ENCODE measurements at places on chromosomes 4 and X. TPM values are rescaled to one million over a fixed set of nuclear protein-coding genes. Genes with fewer than 3 reads are reported as not detected.

DNA sequence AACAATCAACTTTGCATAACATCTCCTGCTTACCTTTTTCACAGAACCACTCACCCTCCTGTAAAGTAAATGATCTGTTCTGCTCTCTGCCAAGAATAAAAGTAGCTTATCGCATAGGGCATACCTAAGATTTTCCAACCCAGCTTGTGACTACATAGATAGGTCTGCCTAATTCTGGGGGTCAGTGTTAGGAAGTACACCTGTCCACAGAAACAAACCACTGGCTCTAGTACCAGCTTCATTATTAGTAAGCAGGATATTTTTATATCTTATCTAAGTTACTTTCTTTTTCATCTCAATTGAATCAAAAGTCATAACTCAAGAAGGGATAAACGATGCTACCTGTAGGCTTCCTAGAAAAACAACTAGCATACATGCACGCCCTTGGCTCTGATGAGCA is 23.8 kb downstream of the CXCL1 start:
- H3K4me3 ChIP-seq: no peak overlapping the region
- no peak overlapping the region for H3K27ac ChIP-seq
- no peaks in the 10 kb centered on the region for H3K36me3 ChIP-seq
- H3K4me1 ChIP-seq: no peaks in the 10 kb centered on the region
- no peaks in the 10 kb centered on the region for H3K27me3 ChIP-seq

DNA sequence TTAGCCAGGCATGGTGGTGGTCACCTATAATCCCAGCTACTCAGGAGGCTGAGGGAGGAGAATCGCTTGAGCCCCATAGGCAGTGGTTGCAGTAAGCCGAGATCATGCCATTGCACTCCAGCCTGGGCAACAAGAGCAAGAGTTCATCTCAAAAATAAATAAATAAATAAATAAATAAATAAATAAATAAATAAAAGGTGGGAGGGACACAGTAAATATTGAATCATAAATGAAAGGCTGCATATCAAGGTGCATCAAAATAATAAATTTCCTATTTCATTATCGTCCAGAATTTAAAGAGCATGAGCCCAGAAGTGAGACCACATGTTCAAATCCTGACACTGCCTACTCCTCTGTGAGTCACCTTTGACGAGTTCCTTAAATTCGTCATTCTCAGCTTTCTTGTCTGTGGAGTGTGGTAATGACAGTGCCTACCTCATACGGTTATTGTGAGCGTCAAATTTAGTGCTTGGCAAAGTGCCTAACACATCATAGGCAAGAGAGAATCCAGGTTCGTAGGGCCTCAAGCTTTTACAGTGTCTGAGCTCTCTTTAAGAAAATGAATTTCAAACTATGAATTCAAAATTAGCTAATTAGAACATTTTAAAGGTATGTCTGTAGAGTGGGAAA is 49.9 kb downstream of the IL15 start:
- H3K36me3 ChIP-seq: peaks cover 6% of the 10 kb centered on the region
- no peak overlapping the region for H3K27ac ChIP-seq
- H3K27me3 ChIP-seq: no peaks in the 10 kb centered on the region
- no peak for DNase-seq
- no peaks in the 10 kb centered on the region for H3K4me1 ChIP-seq
- no peak overlapping the region for H3K4me3 ChIP-seq

GRCh38 chr4:86286726-86287125 is 73.1 kb downstream of the MAPK10 start:
- no peak for DNase-seq
- H3K27ac ChIP-seq: no peak overlapping the region
- H3K4me1 ChIP-seq: no peaks in the 10 kb centered on the region
- no peak overlapping the region for H3K4me3 ChIP-seq

- no peak overlapping the region for H3K4me3 ChIP-seq
- H3K36me3 ChIP-seq: no peaks in the 10 kb centered on the region
- H3K27me3 ChIP-seq: peaks cover 11% of the 10 kb centered on the region
- H3K4me1 ChIP-seq: peaks cover 15% of the 10 kb centered on the region
Observed at GRCh38 chrX:1323315-1323714, 13.3 kb upstream of the IL3RA start.

- no peaks in the 10 kb centered on the region for H3K36me3 ChIP-seq
- H3K4me3 ChIP-seq: no peak overlapping the region
- no peak overlapping the region for H3K27ac ChIP-seq
Observed at GRCh38 chr4:137389911-137390520, 142.3 kb downstream of the PCDH18 start.

GRCh38 chr4:186624951-186625350 is 69.6 kb upstream of the MTNR1A start:
- peaks cover 2% of the 10 kb centered on the region for H3K4me1 ChIP-seq
- DNase-seq: no peak
- no peak overlapping the region for H3K27ac ChIP-seq
- H3K27me3 ChIP-seq: no peaks in the 10 kb centered on the region
- no peak overlapping the region for H3K4me3 ChIP-seq
- no peaks in the 10 kb centered on the region for H3K36me3 ChIP-seq

GRCh38 chrX:85941275-85941674 is 106.1 kb downstream of the CHM start:
- H3K4me3 ChIP-seq: no peak overlapping the region
- no peak overlapping the region for H3K27ac ChIP-seq
- H3K4me1 ChIP-seq: no peaks in the 10 kb centered on the region
- no peak for DNase-seq

- DNase-seq: peak; percentile 10
- H3K27me3 ChIP-seq: no peaks in the 10 kb centered on the region
- no peaks in the 10 kb centered on the region for H3K36me3 ChIP-seq
- no peak overlapping the region for H3K4me3 ChIP-seq
- H3K27ac ChIP-seq: no peak overlapping the region
Observed at GRCh38 chrX:11724122-11725017, 33.7 kb upstream of the MSL3 start.

- H3K4me1 ChIP-seq: no peaks in the 10 kb centered on the region
- H3K36me3 ChIP-seq: no peaks in the 10 kb centered on the region
- no peak for DNase-seq
- H3K4me3 ChIP-seq: no peak overlapping the region
Observed at GRCh38 chr4:106717091-106717490, 319.0 kb downstream of the DKK2 start.

DNA sequence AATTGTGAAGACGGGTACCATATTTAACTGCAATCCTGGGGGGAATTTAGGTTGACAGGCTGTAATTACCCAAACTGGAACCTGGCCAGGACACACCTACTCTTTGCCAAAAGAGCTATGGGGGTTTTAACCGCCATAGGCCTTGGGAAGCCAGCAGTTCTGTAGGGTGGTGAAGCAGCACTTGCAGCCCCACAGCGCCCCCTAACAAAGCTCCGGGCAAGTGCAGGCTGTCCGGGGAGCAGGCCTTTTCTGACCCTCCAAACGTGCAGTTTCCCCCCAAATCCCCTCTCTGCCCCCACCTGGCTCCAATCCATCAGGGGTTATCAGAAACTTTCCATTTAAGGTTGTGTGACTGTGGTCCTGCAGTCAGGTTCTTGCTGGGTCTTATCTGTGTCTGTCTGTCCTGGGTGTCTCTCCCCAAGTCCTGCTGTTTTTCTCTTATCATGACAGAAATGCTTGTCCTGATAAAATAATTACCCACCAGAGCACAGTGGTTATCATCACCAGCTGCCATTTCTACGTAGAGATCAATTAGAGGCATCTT is 350.9 kb downstream of the MID1IP1 start:
- no peak overlapping the region for H3K27ac ChIP-seq
- peak; percentile 58 for DNase-seq
- no peaks in the 10 kb centered on the region for H3K36me3 ChIP-seq
- H3K4me1 ChIP-seq: no peaks in the 10 kb centered on the region

DNA sequence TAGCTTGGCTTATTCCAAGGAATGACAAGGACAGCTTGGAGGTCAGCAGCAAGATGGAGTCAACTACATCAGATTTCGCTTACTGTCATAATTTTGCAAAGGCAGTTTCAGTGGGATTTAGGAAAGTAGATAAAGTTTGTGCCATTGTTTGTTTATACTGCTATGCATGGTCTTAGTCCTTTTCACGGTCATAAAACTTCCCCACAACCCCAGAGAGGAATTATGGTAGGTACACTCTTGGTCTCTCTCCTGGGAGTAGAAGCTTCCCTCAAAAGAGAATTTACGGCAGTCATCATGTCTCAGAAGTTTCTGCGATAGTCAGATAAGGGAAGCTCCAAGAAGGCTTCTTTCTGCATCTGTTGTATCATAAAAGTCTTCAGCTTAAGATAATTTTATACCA is 27.9 kb upstream of the HERC6 start:
- no peaks in the 10 kb centered on the region for H3K36me3 ChIP-seq
- no peak for DNase-seq
- no peak overlapping the region for H3K27ac ChIP-seq
- H3K4me3 ChIP-seq: no peak overlapping the region

- H3K4me3 ChIP-seq: no peak overlapping the region
- no peak overlapping the region for H3K27ac ChIP-seq
- no peaks in the 10 kb centered on the region for H3K36me3 ChIP-seq
- H3K27me3 ChIP-seq: no peaks in the 10 kb centered on the region
Observed at GRCh38 chr4:183729069-183729406, 69.9 kb downstream of the TRAPPC11 start.

- H3K36me3 ChIP-seq: no peaks in the 10 kb centered on the region
- H3K27ac ChIP-seq: no peak overlapping the region
- H3K4me1 ChIP-seq: no peaks in the 10 kb centered on the region
- H3K27me3 ChIP-seq: no peaks in the 10 kb centered on the region
- no peak overlapping the region for H3K4me3 ChIP-seq
- DNase-seq: no peak
Observed at GRCh38 chr4:67201334-67201733, 344.0 kb downstream of the CENPC start.

- DNase-seq: peak; percentile 6
- no peaks in the 10 kb centered on the region for H3K27me3 ChIP-seq
- H3K36me3 ChIP-seq: no peaks in the 10 kb centered on the region
Observed at GRCh38 chr4:2290488-2290887, 28.6 kb upstream of the MXD4 start.

DNA sequence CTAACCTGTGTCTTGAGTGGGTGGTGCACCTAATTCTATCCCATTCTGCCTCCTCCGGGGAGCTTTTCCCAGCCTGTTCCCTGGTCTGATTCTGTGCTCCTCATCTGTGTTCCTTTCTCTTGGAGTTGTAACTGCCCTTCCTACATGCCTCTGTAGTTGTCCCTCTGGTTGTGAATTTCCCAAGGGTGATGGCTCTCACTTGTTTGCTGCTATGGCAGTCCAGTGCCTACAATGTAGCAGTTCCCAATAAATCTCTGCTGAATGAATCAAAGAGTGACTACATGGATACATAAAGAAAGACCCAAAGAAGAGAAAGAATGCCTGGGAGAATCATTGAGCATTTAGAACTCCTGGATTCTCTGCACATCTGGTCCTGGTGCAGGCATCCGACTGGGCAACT is 141.6 kb downstream of the HS3ST1 start:
- no peaks in the 10 kb centered on the region for H3K27me3 ChIP-seq
- no peak overlapping the region for H3K4me3 ChIP-seq
- H3K27ac ChIP-seq: no peak overlapping the region
- H3K4me1 ChIP-seq: no peaks in the 10 kb centered on the region

DNA sequence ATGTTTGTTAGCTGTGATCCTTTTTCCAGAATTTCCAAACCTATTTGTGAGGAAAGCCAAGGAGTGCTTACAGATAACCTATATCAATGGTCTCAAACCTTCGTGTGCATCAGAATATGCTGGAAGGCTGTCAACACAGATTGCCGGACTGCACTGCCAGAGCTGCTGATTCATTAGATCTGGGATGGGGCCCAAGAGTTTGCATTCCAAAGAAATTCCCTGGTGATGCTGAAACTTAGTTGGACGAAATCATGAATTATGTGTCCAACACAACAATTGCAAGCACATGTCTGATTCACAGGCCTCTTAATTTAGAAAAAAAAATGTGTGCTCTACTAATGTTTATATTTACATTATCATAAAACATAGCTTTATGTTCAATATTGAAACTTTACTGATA is 544.0 kb upstream of the AMOT start:
- H3K27me3 ChIP-seq: no peaks in the 10 kb centered on the region
- H3K4me1 ChIP-seq: no peaks in the 10 kb centered on the region
- H3K27ac ChIP-seq: no peak overlapping the region

GRCh38 chr4:85595796-85596559 is 121.0 kb downstream of the ARHGAP24 start:
- H3K4me3 ChIP-seq: no peak overlapping the region
- no peaks in the 10 kb centered on the region for H3K27me3 ChIP-seq
- DNase-seq: no peak
- H3K27ac ChIP-seq: no peak overlapping the region

- peaks cover 46% of the 10 kb centered on the region for H3K36me3 ChIP-seq
- no peak for DNase-seq
- H3K27me3 ChIP-seq: no peaks in the 10 kb centered on the region
Observed at GRCh38 chr4:17957688-17958087, 63.9 kb downstream of the LCORL start.

- H3K27ac ChIP-seq: no peak overlapping the region
- H3K27me3 ChIP-seq: peaks cover 26% of the 10 kb centered on the region
- no peak overlapping the region for H3K4me3 ChIP-seq
- H3K36me3 ChIP-seq: no peaks in the 10 kb centered on the region
- no peaks in the 10 kb centered on the region for H3K4me1 ChIP-seq
Observed at GRCh38 chr4:147049946-147050345, 104.3 kb upstream of the TTC29 start.

DNA sequence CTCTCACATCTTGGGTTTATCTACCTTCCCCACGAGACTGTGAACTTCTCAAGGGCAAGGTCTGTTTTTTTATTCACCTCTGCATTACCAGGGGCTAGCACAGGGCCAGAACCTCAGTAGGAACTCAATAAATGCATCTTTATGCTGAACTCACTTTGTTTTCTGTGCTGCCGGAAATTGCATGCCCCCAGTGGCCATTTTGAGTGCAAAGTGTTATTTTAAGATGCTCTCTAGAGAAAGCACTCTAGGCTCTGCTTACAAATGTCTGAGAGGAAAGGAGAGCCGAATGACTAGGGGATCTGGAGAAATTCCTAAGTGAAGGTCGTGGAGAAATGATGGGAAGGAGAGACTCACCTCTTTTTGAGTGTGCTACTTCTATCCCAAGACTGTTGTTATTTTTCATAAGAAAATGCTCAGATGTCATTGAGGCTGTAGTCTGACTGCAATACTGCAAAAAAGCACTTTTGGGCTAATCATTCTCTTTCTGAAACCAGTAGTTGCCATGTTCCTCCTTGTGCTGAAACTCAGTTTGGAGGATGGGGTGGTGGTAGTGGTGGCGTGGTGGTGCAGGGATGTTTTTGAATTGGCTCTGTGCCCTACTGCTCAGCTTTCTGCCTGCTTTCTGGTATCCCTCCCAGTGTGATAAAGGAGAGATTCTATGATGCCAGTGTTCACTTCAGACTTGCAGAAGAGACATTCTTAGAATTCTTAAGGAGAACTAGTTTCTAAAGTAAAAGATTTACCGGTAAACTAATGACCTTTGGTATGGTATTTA is 41.3 kb downstream of the DOCK11 start:
- no peaks in the 10 kb centered on the region for H3K27me3 ChIP-seq
- peak overlapping the region; percentile 58 for H3K4me3 ChIP-seq
- peak; percentile 64 for DNase-seq
- H3K27ac ChIP-seq: peak overlapping the region; percentile 92

CXCR3 gene
- total RNA-seq: 28.5 TPM

MGAT4D gene
- total RNA-seq: not detected

DMP1 gene
- not detected for total RNA-seq

MGST2 gene
- 8.7 TPM for total RNA-seq

HAND2 gene
- total RNA-seq: not detected

CSAG2 gene
- total RNA-seq: 0.88 TPM

TKTL2 gene
- not detected for total RNA-seq

RHOH gene
- 98.6 TPM for total RNA-seq

MUC7 gene
- total RNA-seq: not detected

L1CAM gene
- total RNA-seq: 1.3 TPM

NSG1 gene
- total RNA-seq: 9.1 TPM
